Hematopoietic multipotent progenitor cell treated with erythropoietin and hydrocortisone succinate and interleukin-3 and kit ligand, for 8 days (in vitro differentiated cells): ENCODE measurements at places on chromosomes 3 and 15.

GRCh38 chr15:49877873-49878521 is 241.0 kb downstream of the ATP8B4 start:
- DNase-seq, result no peak

DNA sequence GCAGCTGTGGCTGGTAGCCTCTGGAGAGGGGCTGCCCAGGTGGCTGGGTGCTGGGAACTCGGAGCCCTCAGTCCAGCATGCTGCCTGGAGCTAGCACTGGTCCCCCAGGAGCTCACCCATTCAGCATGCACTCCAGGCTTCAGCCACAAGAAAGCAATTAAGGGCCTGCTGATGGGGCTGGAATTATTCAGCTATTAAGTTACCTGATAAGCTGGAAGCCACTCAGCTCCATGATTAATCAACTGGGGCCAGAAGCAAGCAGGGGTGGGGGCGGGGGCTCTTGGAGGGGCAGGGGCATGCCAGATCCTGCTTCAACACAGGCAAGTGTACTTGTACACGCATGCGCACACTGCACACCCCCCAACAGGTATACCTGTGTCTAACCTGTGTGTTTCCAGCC is 22.1 kb upstream of the TMEM115 start:
- peak; percentile 47 for DNase-seq

- no peak for DNase-seq
Observed at GRCh38 chr15:82978438-82978837, 7.6 kb upstream of the RAMAC start.

DNA sequence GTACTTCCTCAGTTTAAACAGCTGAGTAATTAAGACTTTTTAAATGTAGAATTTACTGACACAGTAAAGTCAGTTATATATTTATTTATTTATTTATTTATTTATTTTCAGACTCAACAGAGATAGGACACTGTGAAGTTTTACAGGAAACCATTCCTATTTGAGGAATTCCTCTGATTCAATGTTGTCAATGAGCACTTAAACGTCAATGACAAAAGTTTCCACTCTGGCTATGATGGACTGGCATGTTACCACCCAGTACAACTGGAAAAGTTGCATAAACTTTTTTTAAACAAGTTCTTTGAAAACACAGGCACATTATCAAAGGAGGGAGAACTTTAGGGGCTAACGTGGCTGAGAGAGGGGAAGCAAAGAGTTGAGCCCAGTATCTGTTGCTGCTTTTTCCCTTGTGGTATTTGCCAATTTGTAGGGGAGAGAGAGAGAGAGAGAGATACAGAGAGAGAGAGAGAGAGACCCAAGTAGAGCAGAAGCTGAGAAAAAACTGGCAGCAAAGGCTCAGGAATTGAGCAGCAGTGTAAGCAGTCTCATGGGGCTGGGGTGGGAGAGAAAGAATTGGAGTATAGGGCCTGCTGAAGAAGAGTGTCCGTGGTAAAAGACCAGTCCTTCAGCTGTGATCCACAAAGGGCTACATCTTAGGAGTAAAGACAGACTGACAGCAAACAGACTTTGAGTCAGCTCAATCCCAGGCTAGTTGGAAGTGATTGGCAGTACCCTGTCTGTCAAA is 18.3 kb upstream of the ACTC1 start:
- DNase-seq, result no peak

- no peak for DNase-seq
Observed at GRCh38 chr15:92538115-92538514, 117.5 kb downstream of the FAM174B start.

GRCh38 chr15:31296646-31297574 is 29.7 kb upstream of the KLF13 start:
- DNase-seq, result peak; percentile 44

- DNase-seq, result no peak
Observed at GRCh38 chr3:145637105-145637504, 523.9 kb downstream of the PLOD2 start.

GRCh38 chr3:152202976-152203626 is 65.6 kb upstream of the MBNL1 start:
- DNase-seq, result peak; percentile 67

DNA sequence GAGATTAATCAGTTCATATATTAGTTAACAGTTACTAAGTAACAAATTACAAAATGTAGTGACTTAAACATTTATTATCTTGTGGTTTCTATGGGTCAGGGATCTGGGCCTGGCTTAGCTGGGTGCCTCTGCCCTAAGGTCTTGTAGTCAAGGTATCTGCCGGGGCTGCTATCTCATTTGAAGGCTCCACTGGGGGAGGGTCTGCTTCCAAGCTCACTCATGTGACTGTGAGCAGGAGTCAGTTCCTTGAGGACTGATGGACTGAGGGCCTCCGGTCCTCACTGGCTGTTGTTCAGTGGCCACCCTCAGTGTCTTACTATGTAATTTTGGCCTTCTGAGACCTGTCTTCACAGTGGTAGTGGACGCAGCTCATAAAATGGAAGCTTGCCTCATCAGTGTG is 135.9 kb upstream of the PLXNA1 start:
- no peak for DNase-seq

GRCh38 chr15:96435841-96436240 is 105.3 kb downstream of the NR2F2 start:
- no peak for DNase-seq

DNA sequence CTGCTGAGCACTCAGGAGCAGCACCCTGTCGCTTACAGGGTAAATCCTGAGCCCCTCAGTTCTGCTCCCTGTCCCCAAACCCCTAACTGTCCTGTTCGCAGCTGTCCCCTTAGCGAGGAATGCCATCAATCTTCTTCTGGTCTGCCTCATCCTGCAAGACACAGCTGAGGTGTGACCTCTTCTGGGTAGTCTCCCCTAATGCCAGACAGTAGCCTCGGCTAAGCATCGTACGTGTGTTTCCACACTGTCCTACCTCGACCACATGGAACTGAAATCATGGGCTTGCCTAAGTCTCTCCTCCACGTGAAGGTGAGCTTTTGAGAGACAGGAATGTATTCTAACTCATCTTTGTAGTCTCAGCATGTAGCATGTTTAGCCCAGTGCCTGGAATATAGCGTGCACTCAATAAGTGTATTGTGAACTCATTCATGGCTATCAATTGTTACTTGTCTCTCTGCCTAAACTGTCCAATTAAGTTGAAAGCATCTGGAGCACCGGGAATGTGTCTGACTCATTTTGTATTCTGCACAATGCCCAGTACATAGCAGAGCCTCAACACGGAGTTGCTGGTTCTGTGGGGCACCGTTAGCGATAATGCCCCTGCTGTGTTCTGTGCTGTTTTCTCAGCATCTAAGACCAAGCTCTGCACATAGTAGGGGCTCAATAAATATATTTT is 90.2 kb downstream of the HES1 start:
- no peak for DNase-seq

DNA sequence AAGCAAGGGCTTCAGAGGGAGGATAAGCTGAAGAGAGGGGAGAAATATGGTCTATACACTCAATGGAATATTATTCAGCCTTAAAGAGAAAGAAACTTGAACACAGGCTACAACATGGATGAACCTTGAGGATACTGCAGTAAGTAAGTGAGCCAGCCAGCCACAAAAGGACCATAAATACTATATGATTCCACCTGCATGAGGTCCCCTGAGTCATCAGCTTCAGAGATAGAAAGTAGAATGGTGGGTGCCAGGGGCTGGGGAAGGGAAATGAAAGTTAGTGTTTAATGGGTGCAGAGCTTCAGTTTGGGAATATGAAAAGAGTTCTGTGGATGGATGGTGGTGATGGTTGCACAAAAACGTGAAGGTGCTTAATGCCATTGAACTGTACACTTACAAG is 68.4 kb upstream of the SEC13 start:
- no peak for DNase-seq
